ENCODE measurements at places on chromosomes 1 and 21. TPM values are rescaled to one million over a fixed set of nuclear protein-coding genes. Genes with fewer than 3 reads are reported as not detected.

Gene SPRR2A
- polyA plus RNA-seq: not detected

Gene ARHGAP30
- 152 TPM for polyA plus RNA-seq

Gene KRTAP12-2
- polyA plus RNA-seq: not detected

Gene CFAP107
- polyA plus RNA-seq: not detected

Gene PADI3
- not detected for polyA plus RNA-seq

Gene FMO3
- polyA plus RNA-seq: not detected

Gene SPRR5
- polyA plus RNA-seq: not detected

Gene FLVCR1
- 3.7 TPM for polyA plus RNA-seq

Gene GTF2B
- polyA plus RNA-seq: 66.0 TPM

Gene C1orf94
- polyA plus RNA-seq: not detected

Gene NBPF20
- 0.45 TPM for polyA plus RNA-seq

Gene POU2F1
- polyA plus RNA-seq: 11.7 TPM

Gene LCE3E
- polyA plus RNA-seq: not detected

Gene FAM167B
- polyA plus RNA-seq: not detected

Gene HSPG2
- not detected for polyA plus RNA-seq

Gene GUCA2B
- not detected for polyA plus RNA-seq

Gene FMOD
- not detected for polyA plus RNA-seq

Gene KISS1
- polyA plus RNA-seq: not detected

Gene ERICH3
- not detected for polyA plus RNA-seq

Gene CFHR5
- polyA plus RNA-seq: not detected

Gene ATAD3A
- polyA plus RNA-seq: 7.5 TPM

Gene OR14A2
- polyA plus RNA-seq: not detected

Gene PRDM16
- polyA plus RNA-seq: not detected

Gene PGLYRP3
- not detected for polyA plus RNA-seq

Gene FNBP1L
- 0.16 TPM for polyA plus RNA-seq

Gene CTSE
- not detected for polyA plus RNA-seq

Gene RGS8
- not detected for polyA plus RNA-seq

Gene APOBEC4
- polyA plus RNA-seq: not detected

Gene CA6
- polyA plus RNA-seq: not detected

Gene ZNF593OS
- 1.1 TPM for polyA plus RNA-seq

Gene KCNA2
- polyA plus RNA-seq: 0.64 TPM

Gene AGT
- not detected for polyA plus RNA-seq

Gene MYOG
- polyA plus RNA-seq: not detected

Gene IVL
- not detected for polyA plus RNA-seq

All from CD4-positive, CD25-positive, alpha-beta regulatory T cell (primary cell).